AG04450 (cell line): ENCODE measurements at places on chromosomes 3 and 15.

DNA sequence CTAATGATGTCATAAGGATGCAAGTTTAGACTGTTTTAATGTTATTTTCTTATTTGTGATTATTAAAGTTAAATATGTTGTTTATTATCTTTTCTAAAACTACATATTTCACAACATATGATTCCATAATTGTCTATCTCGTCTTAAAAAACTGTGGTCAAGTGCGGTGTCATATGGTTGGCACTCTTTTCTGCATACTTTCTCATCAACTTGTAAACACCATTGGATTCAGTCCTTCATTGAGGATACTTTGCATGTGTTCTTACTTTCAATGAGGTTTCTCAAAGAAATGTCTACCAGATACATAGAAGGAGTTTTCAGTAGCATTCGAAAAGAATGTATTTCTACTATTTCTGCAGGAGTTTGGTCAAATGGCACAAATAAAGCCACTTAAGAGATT is 22.0 kb upstream of the ALPK3 start:
- no peak for DNase-seq

DNA sequence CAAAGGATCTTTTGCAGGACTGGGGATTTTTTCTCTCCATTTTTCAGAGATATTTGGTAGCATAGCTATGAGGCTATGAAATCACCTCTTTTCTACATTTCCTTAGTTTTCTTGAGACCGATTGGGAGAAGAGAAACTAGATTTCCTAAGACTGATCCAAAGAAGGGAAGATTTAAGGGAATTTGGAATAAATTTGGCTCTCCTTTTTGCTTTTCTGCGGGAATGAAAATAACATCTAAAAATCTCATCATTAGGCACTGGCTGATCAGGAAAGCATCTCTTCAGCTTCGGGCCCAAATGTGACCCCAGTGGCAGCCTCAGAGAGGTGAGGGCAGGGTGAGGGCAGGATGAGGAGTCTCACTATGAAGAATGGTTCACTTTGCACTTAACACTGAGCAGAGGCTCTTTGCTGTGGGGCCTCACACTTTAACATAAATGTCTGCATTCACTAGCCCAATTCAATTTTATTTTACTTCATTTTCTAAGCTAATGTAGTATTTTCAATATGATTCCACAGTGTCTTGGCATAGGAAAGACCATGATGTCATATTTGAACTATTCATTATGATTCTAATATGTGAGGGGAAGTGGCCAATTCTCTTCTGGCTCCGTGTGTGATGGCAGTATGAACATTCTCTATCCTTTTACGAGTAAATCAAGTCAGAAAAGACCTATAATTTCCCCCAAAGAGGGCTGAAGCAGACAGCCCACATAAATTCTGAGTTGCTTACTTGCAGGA is 193.2 kb downstream of the MEX3B start:
- no peak for DNase-seq

- no peak for DNase-seq
These were observed 25.9 kb downstream of the SCN5A start for GRCh38 chr3:38623539-38623938.

- peak; percentile 84 for DNase-seq
These were observed 53.6 kb downstream of the VGLL3 start for GRCh38 chr3:86937306-86937791.
